ENCODE measurements at places on chromosomes 12 and 14.

DNA sequence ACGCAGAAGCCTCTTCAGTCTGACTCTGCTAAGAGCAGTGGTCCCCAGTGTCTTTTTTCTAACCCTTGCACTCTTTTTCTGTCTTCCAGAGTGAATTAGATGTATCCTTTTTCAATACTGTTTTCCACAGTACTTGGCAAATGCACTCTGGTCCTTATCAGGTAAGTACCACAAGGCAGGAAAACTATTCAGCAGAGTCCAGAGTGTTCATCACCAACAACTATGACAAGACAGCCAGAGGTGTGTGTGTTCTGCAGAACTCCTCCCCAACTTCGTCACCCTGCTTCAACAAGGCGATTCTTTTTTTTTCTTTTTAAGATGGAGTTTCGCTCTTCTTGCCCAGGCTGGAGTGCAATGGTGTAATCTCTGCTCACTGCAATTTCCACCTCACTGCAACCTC lies 54.3 kb upstream of the STRN3 start:
- DNase-seq: no peak

DNA sequence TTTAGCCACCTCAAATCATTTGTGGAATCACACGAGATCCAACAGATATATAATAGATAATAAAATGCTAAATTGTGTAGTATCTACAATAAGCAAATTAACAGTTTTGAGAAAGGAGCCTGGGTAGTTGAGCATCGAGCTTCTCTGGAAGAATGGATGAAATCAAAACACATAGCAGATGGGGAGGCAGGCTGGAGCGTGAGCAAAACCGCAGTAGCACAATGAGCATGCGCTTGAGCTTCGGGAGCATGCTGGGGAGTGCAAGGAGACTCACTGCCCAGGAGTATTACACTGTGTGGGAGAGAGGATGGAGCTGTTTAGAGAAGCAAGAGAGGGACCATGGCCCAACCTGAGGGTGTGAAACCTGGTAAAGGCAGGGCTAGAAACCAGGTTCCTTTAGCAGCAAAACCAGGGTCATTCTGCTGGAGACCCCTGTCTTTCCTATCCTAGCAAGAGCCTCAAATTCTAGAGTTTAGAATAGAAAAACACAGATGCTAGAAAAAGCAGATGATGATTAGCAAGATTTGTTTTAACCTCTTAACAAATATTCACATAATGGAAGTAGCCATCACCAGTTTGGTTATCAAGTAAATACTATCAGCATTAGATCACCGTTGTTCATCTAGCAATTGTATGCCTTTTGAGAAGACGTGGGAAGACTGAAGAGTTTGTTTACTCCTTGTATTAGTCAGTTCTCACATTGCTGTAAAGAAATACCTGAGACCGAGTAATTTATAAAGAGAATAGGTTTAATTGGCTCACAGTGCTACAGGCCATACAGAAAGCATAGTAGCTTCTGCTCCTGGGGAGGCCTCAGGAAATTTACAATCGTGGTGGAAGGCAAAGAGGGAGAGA lies 484.8 kb downstream of the EGLN3 start:
- no peak for DNase-seq

DNA sequence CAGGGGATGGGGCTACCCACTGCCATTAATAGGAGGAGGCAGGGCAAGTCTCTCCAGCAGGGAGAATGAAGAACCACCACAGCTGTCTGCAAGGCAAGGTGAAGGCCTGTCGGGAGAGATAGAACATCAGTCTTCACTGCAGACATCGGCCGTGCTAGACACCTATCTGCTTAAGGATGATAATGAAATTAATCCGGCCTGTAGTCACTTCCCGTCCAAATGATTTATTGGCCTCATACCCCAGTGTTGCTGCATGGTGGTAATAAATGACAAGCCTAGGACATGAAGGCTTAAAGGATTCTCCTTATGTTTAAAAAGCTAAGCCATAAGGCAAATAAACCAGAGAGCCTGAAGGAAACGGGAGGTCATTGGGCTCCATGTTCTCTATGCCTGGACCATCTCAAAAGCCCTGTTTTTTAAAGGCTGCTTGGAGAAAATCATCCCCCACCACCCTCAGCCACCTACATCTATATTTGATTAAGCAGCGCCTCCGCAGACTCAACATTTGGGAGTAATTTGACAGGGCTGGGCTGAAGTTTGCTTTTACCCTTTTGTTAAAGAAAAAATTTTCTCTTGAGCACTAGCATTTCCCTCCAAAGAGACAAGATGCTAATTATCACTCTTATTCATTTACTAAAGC lies 137.7 kb downstream of the PLXNC1 start:
- DNase-seq: no peak

- DNase-seq: no peak
Observed at GRCh38 chr14:73878436-73878835, 8.2 kb upstream of the ZNF410 start.

- DNase-seq: no peak
Observed at GRCh38 chr12:89167986-89168385, 184.3 kb downstream of the DUSP6 start.

DNA sequence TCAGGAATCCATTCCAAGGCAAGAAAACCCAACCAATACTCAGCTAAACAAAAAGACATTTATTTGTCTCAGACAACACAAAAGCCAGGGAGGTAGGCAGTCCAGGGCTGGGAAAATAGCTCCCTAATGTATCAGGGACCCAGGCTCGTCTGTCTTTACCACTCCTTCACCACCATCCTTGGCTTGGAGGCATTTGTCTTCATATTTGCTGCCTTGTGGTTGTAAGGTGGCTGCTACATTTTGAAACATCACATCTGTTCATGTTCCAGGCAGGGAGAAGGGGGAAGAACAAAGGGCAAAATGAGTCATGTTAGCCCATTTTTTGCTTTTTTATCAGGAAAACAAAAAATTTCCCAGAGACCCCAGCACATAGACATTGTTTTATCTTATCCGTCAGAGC lies 44.8 kb upstream of the PCED1B start:
- DNase-seq: no peak

GRCh38 chr12:27614866-27615265 lies 81.4 kb upstream of the REP15 start:
- DNase-seq: no peak

- no peak for DNase-seq
Observed at GRCh38 chr12:95083471-95083870, 10.1 kb upstream of the NR2C1 start.

- DNase-seq: no peak
Observed at GRCh38 chr14:36659822-36660735, 1.6 kb upstream of the PAX9 start.

DNA sequence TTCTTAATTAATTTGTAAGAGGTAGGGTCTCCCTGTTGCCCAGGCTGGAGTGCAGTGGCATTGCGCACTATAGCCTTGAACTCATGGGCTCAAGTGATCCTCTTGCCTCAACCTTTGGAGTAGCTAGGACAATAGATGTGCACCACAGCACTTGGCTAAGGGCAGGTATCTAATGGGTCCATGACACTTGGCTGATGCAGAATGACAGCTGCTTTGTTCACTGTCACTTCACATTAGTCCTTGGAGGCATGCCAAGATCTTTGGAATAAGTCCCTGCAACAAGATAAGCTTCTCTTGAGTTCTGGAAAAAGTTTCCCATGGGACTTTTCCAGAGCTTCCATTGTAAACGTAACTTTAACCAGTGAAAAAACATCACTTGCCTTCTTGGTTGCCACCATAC lies 23.4 kb downstream of the COQ6 start:
- no peak for DNase-seq

DNA sequence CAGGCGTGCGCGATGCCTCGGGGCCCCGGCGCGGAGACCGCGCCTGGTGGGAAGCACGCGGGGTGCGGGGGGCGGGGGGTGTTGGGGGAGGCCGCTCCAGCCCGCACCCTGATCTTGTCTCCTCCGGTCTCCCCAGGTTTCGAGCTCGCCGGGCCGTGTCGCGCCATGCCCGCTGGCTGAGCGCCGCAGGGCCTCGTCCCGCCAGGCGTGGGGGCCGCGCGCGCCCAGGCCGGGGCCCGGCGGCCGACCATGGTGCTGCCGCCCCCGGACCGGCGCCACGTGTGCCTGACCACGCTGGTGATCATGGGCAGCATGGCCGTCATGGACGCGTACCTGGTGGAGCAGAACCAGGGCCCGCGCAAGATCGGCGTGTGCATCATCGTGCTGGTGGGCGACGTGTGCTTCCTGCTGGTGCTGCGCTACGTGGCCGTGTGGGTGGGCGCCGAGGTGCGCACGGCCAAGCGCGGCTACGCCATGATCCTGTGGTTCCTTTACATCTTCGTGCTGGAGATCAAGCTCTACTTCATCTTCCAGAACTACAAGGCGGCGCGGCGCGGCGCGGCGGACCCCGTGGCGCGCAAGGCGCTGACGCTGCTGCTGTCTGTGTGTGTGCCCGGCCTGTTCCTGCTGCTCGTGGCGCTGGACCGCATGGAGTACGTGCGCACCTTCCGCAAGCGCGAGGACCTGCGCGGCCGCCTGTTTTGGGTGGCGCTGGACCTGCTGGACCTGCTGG lies 2.4 kb downstream of the TMEM121 start:
- DNase-seq: no peak

DNA sequence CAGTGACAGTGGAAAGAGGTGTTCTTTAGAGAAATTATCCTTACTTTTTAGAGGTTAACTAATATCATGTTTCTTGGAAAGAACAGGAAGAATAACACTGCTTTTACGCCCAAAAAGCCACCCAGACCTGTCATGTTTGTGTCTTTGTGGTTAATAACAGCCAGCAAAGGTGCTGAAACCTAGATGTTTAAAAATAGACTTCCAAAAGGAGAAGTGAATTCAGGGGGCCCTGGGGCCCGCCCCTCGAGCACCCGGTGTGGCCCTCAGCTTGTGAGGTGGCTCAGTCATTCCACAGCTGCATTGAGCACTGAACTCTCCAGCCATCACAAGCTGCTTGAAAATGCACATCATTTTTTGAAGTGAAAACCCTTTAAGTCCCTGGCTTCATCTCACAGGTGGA lies 20.8 kb upstream of the AMN start:
- DNase-seq: no peak

DNA sequence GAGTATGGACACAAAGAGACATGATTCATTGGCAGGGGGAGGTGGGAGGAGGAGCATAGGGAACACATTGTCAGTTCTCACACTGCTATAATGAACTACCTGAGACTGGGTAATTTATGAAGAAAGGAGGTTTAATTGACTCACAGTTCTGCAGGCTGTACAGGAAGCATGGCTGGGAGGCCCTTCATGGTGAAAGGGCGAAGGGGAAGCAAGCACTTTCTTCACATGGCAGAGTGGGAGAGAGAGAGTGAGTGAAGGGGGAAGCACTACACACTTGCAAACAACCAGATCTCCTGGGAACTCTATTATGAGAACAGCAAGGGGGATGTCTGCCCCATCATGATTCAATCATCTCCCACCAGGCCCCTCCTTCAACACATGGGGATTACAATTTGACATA lies 391.8 kb downstream of the BMP4 start:
- no peak for DNase-seq

DNA sequence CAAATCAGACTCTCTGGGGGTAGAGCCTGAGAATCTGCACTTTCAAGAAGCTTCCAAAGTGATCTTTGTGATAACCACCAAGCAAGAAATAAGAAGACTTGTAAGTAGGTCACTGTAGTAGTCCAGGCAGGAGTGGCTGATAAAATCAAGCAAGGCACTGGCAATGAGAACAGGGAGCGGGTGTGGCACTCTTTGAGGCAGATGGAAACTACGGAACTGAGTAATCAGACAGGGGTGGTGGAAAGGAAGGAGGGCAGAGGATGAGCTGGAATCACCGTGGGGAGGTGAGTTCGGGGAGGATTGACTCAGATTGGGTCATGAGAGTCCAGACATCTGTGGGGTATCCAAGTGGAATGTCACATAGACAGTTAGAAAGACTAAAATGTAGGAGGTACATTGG lies 44.4 kb upstream of the PLXNC1 start:
- no peak for DNase-seq

GRCh38 chr14:102645746-102646440 lies 53.4 kb downstream of the RCOR1 start:
- no peak for DNase-seq

GRCh38 chr14:64800000-64800399 lies 79.7 kb downstream of the SPTB start:
- no peak for DNase-seq

GRCh38 chr14:36066636-36067035 lies 109.9 kb downstream of the PTCSC3 start:
- no peak for DNase-seq

- DNase-seq: no peak
Observed at GRCh38 chr14:53016491-53016890, 65.6 kb upstream of the FERMT2 start.

- no peak for DNase-seq
Observed at GRCh38 chr14:60863249-60863648, 117.6 kb downstream of the TRMT5 start.

Data from activated CD8-positive, alpha-beta memory T cell treated with anti-CD3 and anti-CD28 coated beads for 1 hour (primary cell).